Activated CD8-positive, alpha-beta T cell treated with anti-CD3 and anti-CD28 coated beads, Interleukin-2, amount 10 ng/mL, durations not matched to agents 7 days and 5 days (primary cell): ENCODE measurements at places on chromosomes 3 and 15. TPM values are rescaled to one million over a fixed set of nuclear protein-coding genes. Genes with fewer than 3 reads are reported as not detected.

PLS1 gene
- 3.2 TPM for total RNA-seq

- H3K4me3 ChIP-seq = peak overlapping the region; percentile 35
- H3K4me1 ChIP-seq = peaks cover 88% of the 10 kb centered on the region
- peaks cover 55% of the 10 kb centered on the region for H3K36me3 ChIP-seq
- no peaks in the 10 kb centered on the region for H3K27me3 ChIP-seq
Measured at GRCh38 chr3:46110701-46111493, 83.6 kb upstream of the XCR1 start.

NR1I2 gene
- 0.26 TPM for total RNA-seq

DNA sequence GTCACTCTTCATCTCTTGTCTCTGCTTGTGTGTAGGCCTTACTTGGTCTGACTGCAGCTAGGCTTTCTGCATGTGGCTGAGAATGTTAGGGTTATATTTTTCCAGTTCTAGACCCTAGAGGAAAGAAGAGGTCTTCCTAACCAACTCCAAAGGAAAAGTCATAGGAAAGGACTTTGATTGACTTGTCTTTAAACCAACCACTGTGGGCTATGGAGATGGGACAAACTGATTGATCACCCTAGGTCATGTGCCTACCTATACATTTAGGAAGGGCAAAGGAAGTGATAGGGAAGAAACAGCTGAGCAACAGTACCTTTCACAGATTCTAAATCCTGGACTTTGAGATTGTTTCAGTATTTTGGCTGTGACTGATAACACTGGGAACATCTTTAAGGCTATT, 16.5 kb upstream of the TBC1D23 start:
- H3K27me3 ChIP-seq = no peaks in the 10 kb centered on the region
- no peak overlapping the region for H3K4me3 ChIP-seq
- no peaks in the 10 kb centered on the region for H3K36me3 ChIP-seq
- H3K4me1 ChIP-seq = no peaks in the 10 kb centered on the region
- DNase-seq = no peak

- no peak overlapping the region for H3K27ac ChIP-seq
- no peaks in the 10 kb centered on the region for H3K4me1 ChIP-seq
- no peak overlapping the region for H3K4me3 ChIP-seq
- H3K27me3 ChIP-seq = peaks cover 2% of the 10 kb centered on the region
Measured at GRCh38 chr3:170410428-170411029, 8.1 kb upstream of the CLDN11 start.

DNA sequence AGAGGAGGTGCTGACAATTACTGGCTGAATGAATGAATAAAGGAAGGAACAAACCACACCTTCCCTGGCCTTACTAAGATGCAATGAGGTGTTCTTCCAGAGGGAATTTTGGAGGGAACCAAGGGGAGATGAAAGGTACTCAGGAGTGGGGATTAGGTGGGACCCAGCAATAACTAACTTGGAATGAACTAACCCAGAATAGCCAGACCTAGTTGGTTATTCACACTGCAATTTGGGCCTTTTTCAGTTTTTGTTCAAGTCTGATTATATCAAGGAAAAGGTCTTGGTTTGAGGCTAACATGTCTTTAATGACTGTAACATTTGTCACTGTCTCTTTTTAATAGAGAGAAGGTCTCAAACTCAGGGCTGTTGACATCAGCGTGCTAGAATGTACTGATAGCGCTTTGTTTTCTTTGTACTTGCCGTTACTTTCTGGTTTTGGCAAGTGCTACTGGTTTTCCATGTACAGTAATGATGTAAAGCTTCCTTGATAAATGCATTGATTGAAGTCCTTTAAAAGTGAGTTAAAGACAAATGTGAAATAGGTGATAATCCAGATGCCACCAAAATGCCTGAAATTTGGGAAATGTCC, 3.2 kb upstream of the PLXND1 start:
- H3K4me1 ChIP-seq = peaks cover 11% of the 10 kb centered on the region
- H3K27ac ChIP-seq = no peak overlapping the region
- no peak overlapping the region for H3K4me3 ChIP-seq
- no peaks in the 10 kb centered on the region for H3K36me3 ChIP-seq

- H3K27ac ChIP-seq = no peak overlapping the region
- peaks cover 12% of the 10 kb centered on the region for H3K27me3 ChIP-seq
- H3K4me3 ChIP-seq = no peak overlapping the region
- no peaks in the 10 kb centered on the region for H3K36me3 ChIP-seq
Measured at GRCh38 chr3:170485294-170485693, 66.6 kb downstream of the CLDN11 start.

- no peak overlapping the region for H3K27ac ChIP-seq
- peaks cover 51% of the 10 kb centered on the region for H3K4me1 ChIP-seq
- DNase-seq = no peak
- peaks cover 42% of the 10 kb centered on the region for H3K36me3 ChIP-seq
- H3K4me3 ChIP-seq = no peak overlapping the region
Measured at GRCh38 chr3:150607267-150608065, 4.3 kb downstream of the SELENOT start.

DNA sequence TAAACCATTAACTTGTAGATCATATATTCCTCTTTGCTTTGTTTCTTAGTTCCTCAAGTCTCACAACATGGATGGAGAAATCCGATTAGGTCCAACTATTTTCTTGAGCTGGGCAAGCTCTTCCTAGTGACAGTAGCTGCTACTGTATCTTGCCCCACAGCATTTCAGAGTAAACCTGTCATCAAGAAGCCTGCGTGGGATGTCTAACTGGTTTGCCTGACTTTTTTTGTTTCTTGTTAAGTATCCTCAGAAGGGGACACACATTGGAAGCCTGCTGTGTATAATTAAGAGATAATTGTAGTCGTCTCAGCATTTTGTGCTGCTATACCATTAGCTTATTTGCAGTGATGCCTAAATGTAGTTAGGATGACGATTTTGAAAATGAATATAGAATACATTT, 29.3 kb upstream of the STT3B start:
- H3K4me1 ChIP-seq = peaks cover 39% of the 10 kb centered on the region
- DNase-seq = no peak
- peaks cover 4% of the 10 kb centered on the region for H3K36me3 ChIP-seq
- H3K27ac ChIP-seq = no peak overlapping the region

HDAC11 gene
- total RNA-seq = 0.99 TPM

DNA sequence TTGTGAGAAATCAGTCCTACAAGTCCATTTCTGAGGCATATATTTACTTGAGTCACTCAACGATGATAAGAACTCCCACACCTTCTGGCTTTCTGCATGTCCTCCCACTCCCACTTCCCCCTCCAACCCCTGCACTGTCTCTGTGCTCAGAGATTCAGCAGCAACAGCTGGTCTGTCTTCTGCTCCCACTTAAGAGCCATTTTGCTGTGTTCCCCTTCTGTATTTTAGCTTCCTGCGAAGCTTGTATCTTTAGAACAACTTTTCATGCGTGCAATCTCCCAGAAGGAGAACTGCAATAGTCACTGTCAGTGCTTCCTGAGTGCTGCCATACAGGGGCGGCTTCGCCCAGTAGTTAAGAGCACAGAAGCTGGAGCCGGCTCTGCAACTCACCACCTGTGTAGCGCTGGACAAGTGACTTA, 90.0 kb upstream of the SPATA12 start:
- no peaks in the 10 kb centered on the region for H3K4me1 ChIP-seq
- no peak overlapping the region for H3K27ac ChIP-seq
- DNase-seq = no peak
- no peak overlapping the region for H3K4me3 ChIP-seq
- no peaks in the 10 kb centered on the region for H3K27me3 ChIP-seq
- H3K36me3 ChIP-seq = no peaks in the 10 kb centered on the region

ACKR2 gene
- total RNA-seq = 2.3 TPM

GRCh38 chr3:71466483-71466882, 117.0 kb downstream of the FOXP1 start:
- peaks cover 17% of the 10 kb centered on the region for H3K36me3 ChIP-seq
- no peaks in the 10 kb centered on the region for H3K27me3 ChIP-seq
- H3K27ac ChIP-seq = no peak overlapping the region
- no peak overlapping the region for H3K4me3 ChIP-seq
- peaks cover 26% of the 10 kb centered on the region for H3K4me1 ChIP-seq

CRABP1 gene
- not detected for total RNA-seq

DNA sequence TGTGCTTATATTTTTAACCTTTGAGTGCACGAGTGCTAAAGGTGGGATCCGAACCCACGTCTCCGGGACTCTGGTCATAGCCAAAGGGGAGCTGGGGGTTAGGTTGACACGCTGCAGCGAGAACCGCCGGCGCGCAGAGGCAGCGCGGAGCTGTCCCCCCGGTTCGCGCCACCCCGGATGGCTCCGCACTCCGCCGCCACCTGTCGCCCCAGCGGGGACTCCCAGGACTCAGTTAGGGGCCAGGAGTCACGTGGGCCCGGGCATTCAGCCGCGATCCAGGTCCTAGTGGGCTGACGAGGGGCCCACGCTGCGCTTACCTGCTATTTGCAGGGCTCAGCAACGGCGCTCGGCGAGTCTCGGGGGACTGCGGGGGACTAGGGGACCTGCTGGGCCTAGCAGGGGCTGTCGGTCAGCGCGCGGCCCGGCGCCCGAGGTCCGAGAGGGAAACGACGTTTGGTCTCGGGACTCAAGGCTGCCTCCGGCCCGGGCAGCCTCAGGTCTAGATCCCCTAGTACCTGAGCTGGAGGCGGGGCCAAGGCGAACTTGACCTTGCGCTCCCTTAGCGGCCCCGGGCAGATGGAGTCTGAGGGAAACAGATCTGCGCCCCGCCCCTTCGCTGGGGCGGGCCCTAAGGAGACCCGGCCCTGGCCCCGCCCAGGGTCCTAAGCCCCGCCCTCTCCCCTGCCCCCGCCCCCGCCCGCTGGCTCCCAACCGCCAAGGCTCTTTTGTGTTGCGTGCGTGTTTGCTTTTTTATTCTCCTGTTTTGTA, at the start of gene NMNAT3:
TSS of gene NMNAT3 (minus strand) at position 585 of the 768 bp plus-strand sequence. CDS start 50,248 bp downstream, outside the sequence.
- DNase-seq = peak; percentile 83
- no peaks in the 10 kb centered on the region for H3K36me3 ChIP-seq
- peaks cover 12% of the 10 kb centered on the region for H3K27me3 ChIP-seq
- peaks cover 6% of the 10 kb centered on the region for H3K4me1 ChIP-seq

DNA sequence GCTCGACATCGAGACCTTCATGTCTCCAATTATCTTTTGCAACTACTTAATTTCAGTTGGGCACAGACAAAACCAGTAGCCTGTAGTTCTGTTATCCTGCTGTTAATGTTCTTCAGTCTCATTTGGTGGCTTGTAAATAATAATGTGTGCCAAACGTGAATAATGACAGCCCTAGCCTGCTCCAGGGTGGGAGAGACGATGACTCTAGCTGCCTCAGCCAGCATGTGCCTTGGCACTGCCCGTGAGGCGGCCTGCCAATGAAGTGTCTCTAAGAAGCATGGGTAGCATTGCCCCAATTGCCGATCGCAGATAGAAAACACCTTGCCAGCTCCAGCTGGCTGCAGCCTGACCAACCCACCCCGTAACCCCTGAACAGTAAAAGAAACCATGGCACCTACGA, 58.8 kb downstream of the ASB7 start:
- peaks cover 9% of the 10 kb centered on the region for H3K27me3 ChIP-seq
- H3K36me3 ChIP-seq = no peaks in the 10 kb centered on the region
- H3K4me3 ChIP-seq = no peak overlapping the region
- DNase-seq = no peak

- H3K4me3 ChIP-seq = no peak overlapping the region
- peaks cover 18% of the 10 kb centered on the region for H3K27me3 ChIP-seq
- H3K36me3 ChIP-seq = no peaks in the 10 kb centered on the region
- DNase-seq = no peak
- no peaks in the 10 kb centered on the region for H3K4me1 ChIP-seq
Measured at GRCh38 chr3:133271539-133271938, 128.3 kb upstream of the BFSP2 start.

DNA sequence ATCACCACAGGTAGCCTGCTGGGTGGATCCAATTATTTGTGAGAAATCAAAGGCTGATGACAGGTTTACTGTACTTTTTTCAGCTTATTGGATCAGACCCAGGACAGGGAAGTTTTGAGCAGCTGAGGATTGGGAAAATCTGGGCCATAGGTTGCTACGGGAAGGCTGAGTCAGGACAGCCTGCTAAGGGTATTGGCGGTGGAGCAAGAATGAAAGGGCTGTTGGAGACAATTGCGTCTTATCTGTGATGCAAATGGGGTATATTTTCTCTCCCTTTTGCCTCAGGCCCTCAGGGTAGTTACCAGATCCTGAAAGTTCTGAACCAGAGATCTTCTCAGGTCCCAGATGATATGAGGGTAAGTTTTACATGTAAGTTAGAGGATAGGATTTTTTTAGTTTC, 317.7 kb downstream of the EDEM1 start:
- H3K27me3 ChIP-seq = no peaks in the 10 kb centered on the region
- no peak overlapping the region for H3K4me3 ChIP-seq
- no peak for DNase-seq
- no peak overlapping the region for H3K27ac ChIP-seq
- H3K4me1 ChIP-seq = no peaks in the 10 kb centered on the region

LMCD1 gene
- total RNA-seq = 0.53 TPM

GRCh38 chr15:32998979-32999672, 195.4 kb downstream of the FMN1 start:
- H3K27me3 ChIP-seq = peaks cover 5% of the 10 kb centered on the region
- H3K27ac ChIP-seq = no peak overlapping the region
- H3K4me3 ChIP-seq = no peak overlapping the region
- H3K4me1 ChIP-seq = no peaks in the 10 kb centered on the region

DNA sequence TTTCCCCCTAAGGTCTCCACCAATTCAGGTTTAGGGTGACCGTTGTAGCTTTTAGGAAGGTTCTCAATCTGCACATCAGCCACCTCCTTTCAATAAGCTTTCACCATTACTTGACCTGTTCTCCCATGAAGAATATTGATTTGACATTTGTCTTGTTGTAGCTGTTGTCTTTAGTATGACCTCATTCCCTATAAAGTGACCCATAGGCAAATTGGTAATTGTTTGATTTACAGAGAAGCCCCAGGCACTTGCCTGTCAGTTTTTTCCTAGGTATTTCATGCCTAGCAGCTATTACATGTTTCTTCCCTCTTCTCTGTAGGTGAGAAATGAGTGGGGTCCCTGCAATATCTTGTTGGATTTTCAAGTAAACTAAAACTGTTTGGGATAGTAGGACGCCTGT, 36.0 kb downstream of the CHD2 start:
- no peak overlapping the region for H3K4me3 ChIP-seq
- peak overlapping the region; percentile 10 for H3K27ac ChIP-seq
- H3K36me3 ChIP-seq = peaks cover 78% of the 10 kb centered on the region
- no peak for DNase-seq

GRCh38 chr3:136929977-136930670, 27.7 kb upstream of the IL20RB start:
- no peak overlapping the region for H3K4me3 ChIP-seq
- peaks cover 49% of the 10 kb centered on the region for H3K36me3 ChIP-seq
- no peak overlapping the region for H3K27ac ChIP-seq
- no peak for DNase-seq
- H3K27me3 ChIP-seq = no peaks in the 10 kb centered on the region
- peaks cover 23% of the 10 kb centered on the region for H3K4me1 ChIP-seq

HACD2 gene
- total RNA-seq = 23.8 TPM

- H3K4me1 ChIP-seq = no peaks in the 10 kb centered on the region
- no peak overlapping the region for H3K4me3 ChIP-seq
- no peaks in the 10 kb centered on the region for H3K27me3 ChIP-seq
- DNase-seq = no peak
Measured at GRCh38 chr3:13027154-13027553, 46.1 kb downstream of the IQSEC1 start.

CNTN4 gene
- not detected for total RNA-seq

DNA sequence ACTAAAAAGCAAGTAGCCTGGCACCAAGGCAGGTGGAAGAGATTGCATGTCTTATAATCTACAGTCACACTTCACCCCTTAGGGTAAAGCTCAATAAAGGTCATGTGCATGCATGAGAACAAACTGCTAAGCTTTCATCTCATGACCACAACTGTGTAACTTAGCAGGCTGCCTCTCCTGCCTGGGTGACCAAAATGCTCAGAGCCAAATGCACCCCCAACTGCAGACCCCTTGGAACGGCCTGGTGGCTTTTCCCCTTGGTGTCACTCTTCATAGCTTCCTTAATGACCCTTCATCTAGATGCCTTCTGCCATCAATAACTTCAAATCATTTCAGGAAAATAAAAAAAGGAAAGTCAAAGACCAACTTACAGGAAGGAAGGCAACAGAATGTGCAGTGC, 88.1 kb downstream of the ADAMTS17 start:
- DNase-seq = no peak
- no peak overlapping the region for H3K4me3 ChIP-seq
- no peaks in the 10 kb centered on the region for H3K27me3 ChIP-seq
- H3K36me3 ChIP-seq = no peaks in the 10 kb centered on the region
